ENCODE measurements at places on chromosomes 1 and 21. TPM values are rescaled to one million over a fixed set of nuclear protein-coding genes. Genes with fewer than 3 reads are reported as not detected.
A peak's percentile ranks its signal among the peaks of the same experiment; 100 is the strongest.

DNA sequence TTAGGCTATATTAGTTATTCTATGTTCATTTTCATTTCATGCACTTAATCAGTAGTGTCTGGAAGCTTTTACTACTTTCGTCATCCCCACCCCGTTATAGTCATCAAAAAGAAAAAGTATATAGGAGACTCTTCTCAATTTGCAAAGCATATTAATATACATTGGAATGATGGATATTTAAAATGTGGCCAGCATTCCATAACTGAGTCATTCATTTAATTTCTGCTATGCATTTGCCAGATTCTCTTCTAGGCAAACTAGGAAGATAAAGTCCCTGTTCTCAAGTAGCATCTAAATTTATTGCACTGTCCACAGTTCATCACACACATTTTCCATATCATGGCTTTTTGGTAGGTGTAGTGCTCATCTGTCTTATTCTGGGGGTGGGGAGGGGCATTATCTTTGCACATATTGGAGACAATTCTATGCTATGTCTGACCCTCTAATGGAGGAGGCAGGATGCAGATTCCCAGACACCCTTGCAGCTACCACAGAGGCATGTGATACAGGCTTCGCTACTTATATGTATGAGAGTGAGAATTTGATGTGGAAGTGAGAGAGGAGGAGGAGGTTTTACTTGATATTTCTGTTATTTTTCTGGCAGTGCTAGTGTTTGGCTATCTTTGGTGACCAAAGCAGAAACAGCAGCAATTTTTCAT, 125.8 kb downstream of the CTH start:
- no peaks in the 10 kb centered on the region for H3K27me3 ChIP-seq
- H3K36me3 ChIP-seq, result no peaks in the 10 kb centered on the region
- no peak for DNase-seq
- H3K4me1 ChIP-seq, result no peaks in the 10 kb centered on the region
- no peak overlapping the region for H3K4me3 ChIP-seq

- no peaks in the 10 kb centered on the region for H3K4me1 ChIP-seq
- H3K27ac ChIP-seq, result no peak overlapping the region
- H3K36me3 ChIP-seq, result no peaks in the 10 kb centered on the region
- DNase-seq, result no peak
- H3K4me3 ChIP-seq, result no peak overlapping the region
Measured at GRCh38 chr1:60126723-60127122, 53.2 kb upstream of the C1orf87 start.

GRCh38 chr21:25885880-25886279, 151.1 kb downstream of the GABPA start:
- H3K4me3 ChIP-seq, result no peak overlapping the region
- peaks cover 32% of the 10 kb centered on the region for H3K36me3 ChIP-seq
- no peaks in the 10 kb centered on the region for H3K27me3 ChIP-seq
- no peak for DNase-seq
- H3K4me1 ChIP-seq, result no peaks in the 10 kb centered on the region
- H3K27ac ChIP-seq, result no peak overlapping the region

- no peaks in the 10 kb centered on the region for H3K27me3 ChIP-seq
- H3K36me3 ChIP-seq, result no peaks in the 10 kb centered on the region
- peak overlapping the region; percentile 92 for H3K27ac ChIP-seq
- H3K4me1 ChIP-seq, result peaks cover 65% of the 10 kb centered on the region
- DNase-seq, result no peak
Measured at GRCh38 chr1:93607814-93608186, 73.8 kb downstream of the BCAR3 start.

- no peak overlapping the region for H3K4me3 ChIP-seq
- no peaks in the 10 kb centered on the region for H3K36me3 ChIP-seq
- no peak for DNase-seq
- peaks cover 15% of the 10 kb centered on the region for H3K4me1 ChIP-seq
Measured at GRCh38 chr21:33670076-33670978, 28.0 kb downstream of the ITSN1 start.

DNA sequence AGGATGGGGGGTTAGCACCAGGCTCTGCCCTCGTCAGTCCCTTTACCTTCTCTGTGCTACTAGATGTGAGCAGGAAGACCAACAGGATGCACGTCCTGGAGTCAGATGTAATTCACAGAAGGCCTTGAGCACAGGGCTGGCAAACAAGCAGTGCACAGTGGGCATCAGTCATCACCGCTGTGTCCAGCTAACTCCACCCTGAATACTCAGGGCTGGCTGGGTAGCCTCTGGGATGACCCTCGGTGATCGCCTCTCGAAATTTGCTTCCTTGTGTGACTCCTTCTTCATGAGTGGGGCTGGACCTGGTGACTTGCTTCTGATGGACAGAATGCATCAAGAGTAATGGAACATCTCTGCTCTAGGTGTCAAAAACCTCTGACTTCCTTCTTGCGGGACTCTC, 92.2 kb upstream of the TMPRSS2 start:
- H3K27me3 ChIP-seq, result peaks cover 1% of the 10 kb centered on the region
- no peaks in the 10 kb centered on the region for H3K4me1 ChIP-seq
- H3K27ac ChIP-seq, result no peak overlapping the region

GRCh38 chr1:215156232-215156631, 73.7 kb downstream of the KCNK2 start:
- H3K36me3 ChIP-seq, result no peaks in the 10 kb centered on the region
- no peaks in the 10 kb centered on the region for H3K4me1 ChIP-seq
- H3K4me3 ChIP-seq, result no peak overlapping the region
- H3K27me3 ChIP-seq, result no peaks in the 10 kb centered on the region
- no peak for DNase-seq

GRCh38 chr1:64505944-64506655, 36.2 kb downstream of the CACHD1 start:
- peaks cover 16% of the 10 kb centered on the region for H3K4me1 ChIP-seq
- no peak for DNase-seq
- H3K4me3 ChIP-seq, result peak overlapping the region; percentile 52
- H3K27ac ChIP-seq, result no peak overlapping the region

GRCh38 chr1:172467446-172467845, 23.6 kb upstream of the PIGC start:
- H3K36me3 ChIP-seq, result no peaks in the 10 kb centered on the region
- no peak for DNase-seq
- no peaks in the 10 kb centered on the region for H3K27me3 ChIP-seq

DNA sequence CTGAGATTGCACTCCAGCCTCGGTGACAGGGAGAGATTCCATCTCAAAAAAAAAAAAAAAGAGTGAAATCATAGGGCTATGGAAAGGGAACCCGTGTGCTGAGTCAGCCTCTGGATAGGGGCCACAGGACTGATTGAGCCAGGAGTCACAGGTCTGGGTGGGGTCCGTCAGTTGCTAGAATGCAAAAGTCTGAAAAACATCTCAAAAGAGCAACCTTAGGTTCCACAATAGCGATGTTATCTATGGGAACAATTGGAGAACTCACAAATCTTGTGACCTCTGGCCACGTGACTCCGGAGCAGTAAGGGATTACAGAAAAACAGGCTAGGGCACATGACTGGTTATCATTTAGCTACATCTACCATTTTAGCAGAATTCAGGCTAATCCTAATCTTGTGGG, 32.8 kb upstream of the GREM2 start:
- no peaks in the 10 kb centered on the region for H3K36me3 ChIP-seq
- no peaks in the 10 kb centered on the region for H3K27me3 ChIP-seq
- no peak overlapping the region for H3K4me3 ChIP-seq
- no peak overlapping the region for H3K27ac ChIP-seq
- no peak for DNase-seq

DNA sequence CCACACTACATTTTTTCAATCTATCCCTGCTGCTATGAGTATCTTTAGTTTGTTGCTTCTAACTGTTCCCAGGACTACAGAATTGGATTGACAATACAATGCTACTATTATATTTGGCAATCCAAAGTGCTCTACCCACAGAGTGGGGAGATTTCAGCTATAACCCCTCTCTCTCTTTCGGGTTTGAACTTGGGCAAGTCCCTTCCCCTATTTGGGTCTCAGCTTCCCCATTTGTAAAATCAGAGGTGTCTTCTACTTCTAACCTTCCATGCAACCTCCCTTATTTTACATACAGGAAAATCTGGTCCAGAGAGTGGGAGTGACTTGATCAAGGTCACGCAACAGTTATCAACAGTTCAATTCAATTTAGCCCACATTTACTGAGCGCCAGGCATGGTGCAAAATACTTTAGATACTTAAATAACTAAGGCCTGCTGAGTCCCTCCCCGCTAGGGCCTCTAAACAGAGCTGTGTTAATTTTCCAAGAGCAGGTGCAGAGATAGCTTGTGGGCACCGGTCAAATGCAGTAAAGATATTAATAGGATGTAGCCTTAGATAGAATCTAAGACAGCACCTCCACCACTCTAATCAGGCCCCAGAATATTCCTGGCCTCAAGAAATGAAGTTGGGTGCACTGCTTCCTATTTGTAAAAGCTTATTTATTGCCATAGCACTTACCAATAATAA, 9.4 kb upstream of the GPX7 start:
- H3K27me3 ChIP-seq, result no peaks in the 10 kb centered on the region
- H3K36me3 ChIP-seq, result no peaks in the 10 kb centered on the region
- H3K27ac ChIP-seq, result no peak overlapping the region
- no peak overlapping the region for H3K4me3 ChIP-seq
- DNase-seq, result no peak

LAMB3 gene
- 14.1 TPM for polyA plus RNA-seq

CLDN14 gene
- polyA plus RNA-seq, result not detected

LHX8 gene
- polyA plus RNA-seq, result 0.30 TPM

LIPI gene
- not detected for polyA plus RNA-seq

NFASC gene
- 6.0 TPM for polyA plus RNA-seq
